ENCODE measurements at places on chromosomes 16 and 17.

GRCh38 chr17:1870592-1870991 lies 40.8 kb downstream of the RPA1 start:
- no peak for DNase-seq

GRCh38 chr17:38815576-38816193 lies 9.4 kb downstream of the CWC25 start:
- DNase-seq, result no peak

DNA sequence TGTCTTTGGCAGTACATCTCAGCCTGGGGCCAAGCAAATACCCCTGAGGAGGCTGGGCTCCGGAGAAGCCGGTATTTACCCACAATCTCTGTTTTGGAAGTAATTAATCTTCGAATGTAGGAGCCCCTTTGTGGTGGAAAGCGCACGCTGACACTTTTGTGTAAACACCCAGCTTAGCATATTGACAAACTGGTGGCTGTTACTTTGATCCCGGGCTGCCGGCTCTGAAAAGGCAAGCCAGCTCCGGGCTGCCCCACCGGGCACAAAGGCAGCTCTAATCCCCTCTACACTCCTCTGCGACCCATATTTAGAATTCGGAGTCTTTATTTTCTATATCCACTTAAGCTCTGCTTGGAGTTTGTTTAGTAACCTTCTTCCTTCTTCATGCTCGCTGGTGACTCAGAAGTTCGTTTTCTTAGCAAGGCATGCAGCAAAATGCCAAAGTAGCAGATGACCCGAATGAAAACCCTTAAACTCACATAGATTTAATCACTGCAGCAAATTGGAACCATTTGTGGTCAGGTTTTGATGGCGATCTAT lies 144.0 kb upstream of the IRX3 start:
- DNase-seq, result no peak

DNA sequence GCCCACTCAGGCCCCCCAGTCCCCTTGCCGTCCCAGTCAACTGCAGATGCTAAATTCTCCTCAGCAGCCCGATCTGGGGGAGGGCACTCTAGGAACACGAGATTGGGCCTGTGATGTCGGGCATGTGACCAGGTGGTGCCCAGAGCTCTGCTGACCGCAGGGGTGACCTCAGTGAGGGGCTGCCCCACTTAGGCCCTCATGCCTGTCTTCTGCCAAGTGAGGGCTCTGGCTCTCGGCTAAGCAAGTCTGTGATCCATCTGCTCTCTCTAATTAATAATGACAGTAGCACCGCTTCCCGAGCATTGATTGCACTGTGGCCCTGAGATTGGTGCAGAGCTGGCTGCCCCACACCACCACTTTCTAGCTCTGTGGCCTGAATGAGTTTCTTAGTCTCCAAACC lies 138.8 kb downstream of the MRM1 start:
- no peak for DNase-seq
